ENCODE measurements at places on chromosomes 5 and 9.

DNA sequence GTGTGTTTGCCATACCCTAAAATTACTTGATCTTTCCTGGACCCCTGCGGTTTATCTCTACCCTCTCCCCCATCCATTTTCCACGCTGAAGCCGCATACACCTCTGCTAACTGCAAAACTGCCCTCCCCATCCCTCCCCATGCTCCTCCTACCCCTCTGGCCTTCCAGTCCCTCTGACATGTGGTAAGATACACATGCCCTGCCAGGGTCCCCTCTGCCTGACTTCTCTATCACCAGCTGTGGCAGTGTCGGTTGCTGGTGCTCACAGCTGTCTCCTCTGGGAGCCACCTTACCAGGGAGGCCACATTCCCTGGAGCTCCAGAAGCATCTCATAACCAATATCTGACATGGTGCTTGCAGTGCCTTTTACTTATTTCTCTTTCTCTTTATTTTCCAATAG, 58.9 kb upstream of the COL15A1 start:
- peak; percentile 47 for DNase-seq

DNA sequence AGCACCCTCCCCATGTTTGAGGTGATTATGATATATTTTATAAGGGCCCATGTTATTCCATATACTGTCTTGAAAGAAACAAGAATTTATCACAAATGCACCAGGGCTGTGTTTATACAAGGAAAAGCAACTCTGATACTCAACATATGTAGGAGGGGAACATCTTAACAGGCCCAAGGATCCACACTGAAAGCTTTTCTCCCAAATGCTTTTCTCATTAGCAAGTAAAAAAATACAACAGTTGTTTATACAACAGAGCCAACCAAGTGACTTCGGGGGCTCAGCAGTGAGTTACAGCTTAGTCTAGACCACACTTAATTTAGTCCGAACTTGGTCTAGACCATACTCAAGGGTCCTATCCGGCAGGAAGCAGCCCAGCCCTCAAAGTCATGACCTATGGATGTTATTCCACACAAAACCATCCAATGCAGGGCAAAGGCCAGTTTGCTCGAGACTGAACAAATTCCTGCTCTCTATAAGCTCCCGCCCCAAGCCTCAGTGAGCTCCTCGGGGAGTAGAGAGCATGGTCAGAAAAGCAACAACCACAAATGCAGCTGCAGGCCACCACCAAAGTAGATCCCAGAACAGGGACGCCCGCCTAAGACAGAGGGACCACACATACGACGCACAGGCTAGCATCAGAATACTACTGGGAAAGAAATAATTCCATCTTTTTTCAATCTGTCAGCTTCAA, 6.8 kb downstream of the GZMK start:
- no peak for DNase-seq

DNA sequence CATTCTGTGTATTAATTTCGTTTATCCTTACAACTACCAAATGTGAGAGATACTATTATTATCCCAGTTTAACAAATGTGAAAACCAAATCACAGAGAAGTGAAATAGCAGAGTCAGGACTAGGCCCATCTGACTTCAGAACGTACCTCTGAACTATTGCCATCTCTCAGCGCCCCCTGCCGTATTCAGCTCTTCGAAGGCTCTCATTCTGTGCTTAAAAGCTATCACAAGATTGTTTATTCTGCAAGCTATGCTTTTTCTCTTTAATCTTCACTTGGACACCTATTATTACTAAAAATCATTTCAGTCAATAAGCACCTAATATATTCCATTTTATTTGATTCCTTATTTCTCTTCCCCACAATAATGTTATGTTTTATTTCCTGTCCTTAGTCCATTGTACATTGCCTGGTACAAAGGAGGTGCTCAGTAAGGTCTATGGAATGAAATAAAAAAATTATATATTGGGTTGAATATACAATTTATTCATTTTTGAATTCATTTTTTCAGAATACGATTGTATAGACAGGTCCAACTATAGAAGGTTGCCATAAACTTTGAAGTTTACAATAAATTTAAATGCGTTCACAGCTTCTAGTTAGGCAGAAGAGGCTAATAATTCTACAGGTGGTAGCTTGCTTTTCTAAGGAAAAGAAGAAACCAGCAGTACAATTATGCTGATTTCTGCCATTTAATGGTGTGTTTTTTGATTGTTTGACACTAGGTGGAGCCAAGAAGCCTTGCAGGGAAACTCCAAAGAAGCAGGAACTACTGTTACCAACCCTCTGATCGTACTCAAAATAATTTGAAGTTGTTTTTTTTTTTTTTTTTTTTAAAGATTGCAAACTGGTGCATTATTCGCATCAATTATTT, 202.2 kb upstream of the DMRTA1 start:
- no peak for DNase-seq

- DNase-seq = no peak
These were observed 757.6 kb downstream of the SEMA5A start for GRCh38 chr5:8788246-8788645.

- DNase-seq = no peak
These were observed 96.0 kb upstream of the SLC28A3 start for GRCh38 chr9:84436386-84437109.

- no peak for DNase-seq
These were observed 52.8 kb upstream of the TAF11L2 start for GRCh38 chr5:17445185-17445584.

GRCh38 chr5:35023391-35024178, 24.2 kb downstream of the AGXT2 start:
- DNase-seq = no peak
